Astrocyte of the cerebellum (primary cell): ENCODE measurements at places on chromosomes 2 and 18.
A peak's percentile ranks its signal among the peaks of the same experiment; 100 is the strongest.

DNA sequence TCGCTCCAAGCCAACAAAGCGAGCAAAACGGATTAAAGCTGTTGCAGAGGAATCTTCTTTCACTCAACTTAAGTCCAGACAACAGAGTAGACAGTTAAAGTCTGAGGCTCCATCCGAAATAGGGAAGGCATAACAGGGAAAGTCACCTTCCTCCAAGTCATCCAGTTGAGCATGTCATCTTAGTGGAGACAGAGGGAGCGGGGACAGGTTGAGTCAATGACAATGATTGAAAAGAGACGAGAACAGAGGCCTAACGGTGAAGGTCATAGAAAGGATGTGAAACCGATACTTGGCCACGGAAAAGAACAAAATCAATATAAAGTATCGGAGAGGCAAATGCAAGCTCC, 455 bp downstream of the C18orf32 start:
- no peak for DNase-seq

DNA sequence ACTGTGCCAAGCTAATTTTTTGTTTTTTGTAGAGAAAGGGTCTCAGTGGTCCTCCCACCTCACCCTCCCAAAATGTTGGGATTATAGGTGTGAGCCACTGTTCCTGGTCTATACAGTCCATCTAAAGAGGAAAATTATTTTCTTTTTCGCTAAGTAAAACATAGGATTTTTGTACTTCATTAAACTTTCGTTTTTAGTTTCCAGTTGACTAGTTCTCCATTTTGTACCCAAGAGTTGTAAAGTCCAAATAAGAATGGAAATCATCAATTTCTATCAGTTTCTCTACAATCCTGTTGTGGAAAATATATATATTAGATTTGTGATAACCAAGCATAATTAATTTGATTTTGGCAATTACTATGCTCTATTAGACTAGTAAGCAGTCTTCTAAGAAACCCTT, 156.4 kb downstream of the BABAM2 start:
- DNase-seq, result no peak

DNA sequence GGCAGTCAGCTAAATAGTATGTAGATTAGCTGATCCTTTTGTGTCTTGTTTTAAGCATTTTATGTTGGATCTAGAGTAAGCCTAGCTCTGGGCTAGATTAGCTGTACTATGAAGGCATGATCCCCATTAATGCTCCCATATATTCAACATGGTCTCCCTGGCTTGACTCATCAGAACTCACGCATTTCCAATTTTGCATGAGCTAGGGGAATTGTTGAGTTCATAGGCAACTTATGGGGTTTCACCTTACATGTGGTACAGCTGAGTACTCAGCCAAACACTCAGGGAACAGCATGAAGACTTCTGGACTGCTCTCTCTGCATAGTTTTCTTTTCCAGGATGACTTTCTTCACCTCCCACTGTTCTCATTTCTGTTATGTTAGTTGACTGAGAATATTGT, 248.2 kb downstream of the TMX3 start:
- DNase-seq, result no peak

DNA sequence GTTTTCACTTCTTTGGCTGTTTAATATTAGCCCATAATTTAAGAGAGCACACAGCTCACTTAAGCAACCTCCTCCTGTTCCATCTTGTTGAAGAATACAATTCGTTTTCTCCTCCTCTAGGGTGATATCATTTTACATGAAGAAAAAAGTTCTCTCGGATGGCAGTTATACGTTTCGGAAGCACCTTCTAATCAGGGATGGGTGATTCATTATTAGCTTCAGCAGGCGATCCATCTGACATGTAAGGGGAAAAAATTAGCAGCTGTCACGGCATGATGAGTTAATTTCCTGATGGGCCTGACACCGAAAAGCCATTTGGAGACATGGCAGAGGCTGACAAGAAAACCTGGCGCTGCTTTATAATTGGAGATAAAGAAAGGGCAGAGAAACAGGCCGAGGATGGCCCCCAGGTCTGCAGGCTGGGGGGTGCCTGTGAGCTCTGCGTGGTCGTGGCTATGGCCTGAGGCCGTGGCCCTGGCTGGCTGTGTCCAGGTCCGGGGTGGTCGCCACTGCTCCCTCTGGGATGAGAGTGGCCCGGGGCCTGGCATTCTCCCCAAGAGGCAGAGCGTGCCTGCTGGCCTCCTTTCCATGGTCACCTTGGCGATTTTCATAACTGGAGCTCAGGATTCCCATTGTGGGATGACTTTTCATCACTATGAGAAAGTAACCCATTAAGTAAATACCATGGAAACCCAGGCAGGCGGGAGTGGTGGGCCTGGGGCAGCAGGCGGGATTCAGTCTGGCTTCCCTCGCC, 140.1 kb downstream of the PTGR3 start:
- DNase-seq, result no peak

- peak; percentile 64 for DNase-seq
Measured at GRCh38 chr2:120103723-120104467, 91.0 kb downstream of the EPB41L5 start.

DNA sequence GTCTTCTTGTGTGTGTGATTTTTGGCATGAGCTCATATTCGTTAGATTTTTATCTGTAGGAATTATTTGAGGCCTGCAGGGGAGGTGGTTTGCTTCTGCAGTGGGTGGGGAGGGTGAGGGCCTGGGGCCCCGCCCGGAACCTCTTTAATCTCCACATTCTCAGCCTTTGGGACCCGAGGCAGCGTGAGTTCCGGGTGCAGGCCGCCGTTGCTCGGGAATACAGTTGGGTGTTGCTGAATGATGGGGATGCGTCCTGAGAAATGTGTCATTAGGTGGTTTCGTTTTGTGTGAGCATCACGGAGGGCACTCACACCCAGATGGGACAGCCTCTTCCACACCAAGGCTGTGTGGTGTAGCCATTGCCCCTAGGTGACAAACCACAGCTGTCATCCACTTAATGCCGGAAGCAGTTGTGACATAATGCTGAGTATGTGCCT, 13.7 kb upstream of the GAL3ST2 start:
- DNase-seq, result no peak

DNA sequence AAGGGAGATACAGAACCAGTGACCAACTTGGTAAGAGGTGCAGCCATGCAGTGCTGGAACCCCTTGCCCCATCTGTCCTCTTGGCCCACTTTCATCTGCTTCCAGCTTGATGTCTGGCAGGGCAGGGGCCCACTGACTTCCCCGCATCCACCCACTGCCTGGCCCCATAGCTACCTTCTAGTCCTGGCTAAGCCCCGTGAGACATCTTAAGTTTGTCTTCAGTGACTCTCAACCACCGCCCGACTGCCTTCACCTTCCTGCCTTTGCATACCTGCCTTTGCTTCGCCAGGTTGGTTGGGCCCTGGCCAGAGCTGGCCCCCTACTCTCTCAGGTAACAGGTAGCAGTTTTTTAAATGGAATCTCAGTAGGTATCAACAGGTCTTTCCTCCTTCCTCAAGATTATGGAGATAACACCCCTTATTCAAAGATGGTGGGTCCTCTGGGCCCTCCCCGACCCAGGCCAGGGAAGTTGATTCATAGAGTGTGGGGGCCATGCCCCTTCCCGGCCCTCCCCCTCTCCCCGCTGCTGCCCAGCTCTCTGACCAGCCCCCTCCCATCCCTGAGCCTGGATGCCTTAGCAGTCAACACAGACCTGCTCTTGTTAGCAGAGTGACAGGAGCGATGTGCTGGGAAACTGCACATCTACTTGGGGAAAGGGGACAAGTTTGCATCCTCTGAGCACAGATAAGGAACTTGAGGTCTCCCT, 2.8 kb downstream of the ARID5A start:
- no peak for DNase-seq

DNA sequence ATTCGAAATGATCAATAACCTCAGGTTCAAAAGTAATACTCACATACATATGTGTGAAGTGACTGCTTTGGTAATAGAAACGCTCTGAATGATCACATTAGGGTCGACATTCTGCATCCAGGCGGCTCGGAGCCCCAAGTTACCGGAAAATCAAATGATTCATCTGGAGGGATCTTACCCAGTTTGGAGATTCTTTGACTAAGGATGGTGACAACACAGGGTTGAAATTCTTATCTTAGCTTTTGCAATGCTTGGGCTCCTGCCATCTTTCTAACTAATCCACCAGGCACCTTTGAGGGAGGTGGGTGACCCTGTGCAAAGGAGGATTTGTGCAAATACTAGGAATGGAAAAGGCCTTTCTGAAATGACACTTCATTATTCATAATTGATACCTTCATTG, 10.8 kb downstream of the GBX2 start:
- no peak for DNase-seq

GRCh38 chr18:46213295-46213694, 109.1 kb downstream of the HAUS1 start:
- no peak for DNase-seq

- no peak for DNase-seq
Measured at GRCh38 chr2:29455200-29455860, 340.1 kb downstream of the CLIP4 start.

GRCh38 chr2:215032153-215032552, 106.3 kb downstream of the ABCA12 start:
- no peak for DNase-seq

DNA sequence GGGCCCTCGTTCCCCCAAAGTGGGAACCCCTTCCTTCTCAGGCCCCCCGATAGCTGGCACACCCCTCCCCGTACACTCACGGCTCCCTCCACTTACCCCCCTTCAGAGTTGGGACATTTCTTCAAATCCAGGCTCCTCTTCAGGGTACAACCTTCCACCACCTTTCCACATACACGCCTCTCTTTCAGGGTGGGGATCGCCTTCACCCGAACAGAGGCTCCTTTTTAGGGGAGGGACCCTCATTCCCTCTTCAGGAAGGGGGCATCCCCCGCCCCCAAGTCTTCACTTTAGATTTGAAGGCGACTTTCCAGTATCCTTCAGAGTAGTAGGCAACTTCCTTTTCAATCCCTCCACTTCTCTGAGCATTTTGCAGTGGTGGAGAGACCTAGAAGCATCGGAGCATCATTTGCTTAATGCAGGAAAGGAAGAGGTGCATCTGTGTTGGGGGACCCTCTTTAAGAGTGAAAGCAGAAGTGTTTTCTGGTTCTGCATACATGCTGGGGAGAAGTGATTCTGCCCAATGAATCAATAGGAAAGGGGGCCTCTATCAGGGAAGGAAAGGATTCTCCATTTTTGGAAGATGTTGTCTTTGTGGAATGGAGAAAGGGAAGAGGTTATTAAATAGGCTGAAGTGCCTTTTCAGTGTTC, 845 bp downstream of the EML4 start:
- DNase-seq, result no peak

DNA sequence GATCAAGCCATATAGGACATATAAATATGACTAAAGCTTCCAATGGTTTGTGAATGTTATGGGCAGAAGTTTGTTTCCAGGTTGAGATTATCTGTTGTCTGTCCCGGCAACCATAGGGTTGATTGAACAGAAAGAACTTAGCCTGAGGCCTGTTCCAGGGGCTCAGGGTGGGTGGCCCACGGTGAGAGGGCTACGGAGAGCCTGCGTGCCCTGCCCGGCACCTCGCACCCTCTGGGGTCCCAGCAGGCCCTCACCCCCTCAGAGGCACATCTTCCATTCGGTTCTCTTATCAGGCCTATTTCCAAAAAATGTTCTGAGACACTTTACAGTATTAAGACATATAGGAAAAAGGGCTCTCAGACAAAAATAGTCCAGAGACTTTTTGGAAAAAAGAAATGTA, 40.4 kb upstream of the LDLRAD4 start:
- DNase-seq, result no peak

- DNase-seq, result no peak
Measured at GRCh38 chr2:20737505-20737904, 70.6 kb downstream of the GDF7 start.

DNA sequence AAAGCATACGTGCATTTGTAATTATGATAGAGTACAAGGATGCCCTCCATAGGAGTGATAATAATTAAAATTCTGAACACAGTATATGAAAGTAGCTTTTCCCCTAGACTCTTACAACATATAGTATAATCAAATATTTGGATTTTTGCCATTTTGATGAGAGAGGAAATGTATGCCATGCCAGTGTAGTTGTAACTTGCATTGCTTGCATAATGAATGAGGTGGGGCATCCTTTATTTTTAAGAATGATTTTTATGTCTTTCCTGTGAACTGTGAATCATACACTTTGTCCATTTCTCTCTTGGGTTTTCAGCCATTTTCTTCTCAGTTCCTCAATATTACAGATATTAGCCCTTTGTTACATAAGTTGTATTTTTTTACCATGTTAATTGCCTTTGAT, 197.5 kb downstream of the SCG2 start:
- no peak for DNase-seq

DNA sequence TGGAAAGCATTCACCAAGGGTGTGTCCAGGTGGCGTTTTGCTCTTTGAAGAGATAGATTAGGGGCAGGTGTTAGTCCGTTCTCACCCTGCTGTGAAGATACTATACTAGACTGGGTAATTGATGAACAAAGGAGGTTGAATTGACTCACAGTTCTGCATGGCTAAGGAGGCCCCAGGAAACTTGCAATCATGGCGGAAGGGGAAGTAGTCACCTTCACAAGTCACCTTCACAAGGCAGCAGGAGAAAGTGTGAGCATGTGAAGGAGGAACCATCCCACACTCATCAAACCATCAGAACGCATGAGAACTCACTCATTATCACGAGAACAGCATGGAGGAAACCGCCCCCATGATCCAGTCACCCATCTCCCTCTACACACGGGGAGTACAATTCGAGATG, 135.7 kb upstream of the NFATC1 start:
- no peak for DNase-seq

- DNase-seq, result no peak
Measured at GRCh38 chr2:39724828-39725144, 54.3 kb downstream of the THUMPD2 start.

DNA sequence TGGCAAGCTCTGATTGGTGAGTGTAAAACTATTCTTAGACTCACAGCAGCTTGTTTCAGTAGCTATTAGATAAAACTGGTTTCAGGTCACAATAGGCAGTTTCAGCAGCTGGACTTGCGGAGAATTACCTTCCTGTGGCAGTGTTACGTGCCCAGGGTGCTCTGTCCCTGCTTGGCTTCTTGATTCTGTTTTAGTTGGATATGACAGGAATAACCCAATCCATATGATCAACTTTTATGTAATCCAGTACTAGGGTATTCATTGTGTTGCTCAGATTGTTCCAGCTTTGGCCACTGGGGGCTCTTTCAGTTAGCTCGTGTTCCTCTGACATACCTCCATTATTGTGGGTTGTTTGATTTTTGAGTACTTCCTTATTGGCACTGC, 43.1 kb downstream of the INPP4A start:
- DNase-seq, result no peak

DNA sequence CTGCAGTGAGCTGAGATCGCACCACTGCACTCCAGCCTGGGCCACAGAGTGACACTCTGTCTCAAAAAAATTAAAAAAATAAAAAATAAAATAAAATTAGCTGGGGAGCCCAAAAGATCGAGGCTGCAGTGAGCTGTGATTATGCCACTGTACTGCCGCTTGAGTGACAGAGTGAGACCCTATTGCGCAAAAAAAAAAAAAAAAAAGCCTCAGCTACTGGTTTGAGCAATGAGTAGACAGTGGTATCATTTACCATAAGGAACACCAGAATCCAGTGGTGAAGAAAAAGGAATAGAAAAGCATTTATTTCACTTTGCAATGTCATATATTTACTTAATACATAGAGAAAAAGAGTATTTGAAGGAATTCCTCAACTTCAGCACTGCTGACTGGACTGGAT, 3.0 kb downstream of the SAP130 start:
- no peak for DNase-seq

GRCh38 chr2:197031803-197032202, 105.3 kb upstream of the PGAP1 start:
- DNase-seq, result no peak

GRCh38 chr2:228444161-228444560, 262.7 kb upstream of the SPHKAP start:
- no peak for DNase-seq

- DNase-seq, result no peak
Measured at GRCh38 chr2:138632066-138632620, 130.6 kb downstream of the SPOPL start.

- DNase-seq, result no peak
Measured at GRCh38 chr2:222320436-222321395, 21.9 kb upstream of the PAX3 start.
